T1000 (cell line): ENCODE measurements at places on chromosomes 5 and 9.

DNA sequence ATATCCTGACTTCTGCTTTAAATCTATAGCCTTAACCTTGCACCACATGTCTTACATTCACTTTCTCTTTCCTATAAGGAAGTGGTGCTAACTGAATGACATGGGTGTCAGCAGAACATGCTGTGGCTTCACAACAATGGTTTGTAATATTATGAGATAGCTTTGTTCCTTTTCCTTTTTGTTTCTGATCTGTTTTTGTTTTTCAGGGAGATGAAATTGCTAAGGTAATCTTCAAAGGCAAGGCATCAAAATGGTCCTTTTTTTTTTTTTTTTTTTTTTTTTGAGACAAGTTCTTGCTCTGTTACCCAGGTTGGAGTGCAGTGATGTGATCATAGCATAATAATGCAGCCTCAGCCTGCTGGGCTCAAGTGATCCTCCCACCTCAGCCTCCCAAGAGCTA is 53.6 kb upstream of the RANBP6 start:
- DNase-seq, result no peak

DNA sequence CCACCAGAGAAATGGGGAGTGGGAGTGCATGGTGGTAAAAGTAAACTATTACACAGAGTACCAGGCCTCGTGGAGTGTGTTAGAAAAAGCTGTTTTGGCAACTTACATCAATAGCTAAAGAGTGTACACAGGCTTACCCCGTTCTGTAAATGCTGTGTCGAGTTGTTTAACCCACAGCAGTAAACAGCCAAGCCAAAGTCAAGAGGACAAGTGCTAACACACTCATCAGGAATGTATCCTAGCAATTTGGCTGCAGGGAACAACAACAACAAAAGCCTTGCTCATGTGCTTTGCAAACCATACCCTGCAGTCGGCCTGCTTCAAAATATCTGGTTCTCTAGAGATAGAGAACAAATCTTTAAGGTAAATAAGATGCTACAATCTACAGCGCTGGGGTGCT is 15.9 kb downstream of the DAP start:
- DNase-seq, result no peak

- no peak for DNase-seq
Observed at GRCh38 chr5:82657033-82657699, 379.0 kb upstream of the RPS23 start.

DNA sequence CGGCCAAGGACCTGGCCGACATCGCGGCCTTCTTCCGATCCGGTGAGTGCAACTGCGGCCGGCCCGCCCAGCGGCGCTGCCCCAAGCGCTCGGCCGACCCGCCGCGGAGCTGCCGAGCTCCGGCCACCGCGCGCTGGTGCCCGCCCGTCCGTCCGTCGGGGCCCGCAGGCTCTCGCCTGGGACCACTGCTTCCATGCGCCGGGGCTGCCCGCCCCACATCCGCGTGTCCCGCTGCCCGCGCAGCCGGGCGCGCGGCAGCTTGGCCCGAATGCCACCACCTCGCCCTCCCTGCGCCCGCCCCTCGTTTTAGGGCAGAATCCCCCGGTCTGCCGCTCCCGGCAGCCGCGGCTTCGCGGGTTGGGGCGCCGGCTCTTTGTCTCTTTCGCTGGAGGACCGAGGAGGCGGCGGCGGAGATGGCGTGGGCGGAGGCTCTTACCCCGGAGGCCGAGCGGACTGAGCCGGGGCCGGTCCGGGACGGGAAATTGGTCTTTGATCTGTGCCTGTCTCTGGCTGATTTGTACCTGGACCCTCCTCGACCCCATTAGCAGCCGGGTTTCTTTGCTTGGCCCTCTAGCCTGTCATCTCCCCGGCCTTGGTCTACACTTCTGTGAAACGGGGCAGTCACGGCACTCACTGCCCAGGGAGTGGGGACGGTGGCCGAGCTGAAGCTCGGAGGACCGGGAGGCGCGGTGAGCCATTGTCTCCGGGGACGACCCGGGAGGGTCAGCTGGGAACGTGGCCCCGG is 871 bp downstream of the TRIO start:
- no peak for DNase-seq

GRCh38 chr9:126033318-126033717 is 286.1 kb downstream of the PBX3 start:
- DNase-seq, result no peak

DNA sequence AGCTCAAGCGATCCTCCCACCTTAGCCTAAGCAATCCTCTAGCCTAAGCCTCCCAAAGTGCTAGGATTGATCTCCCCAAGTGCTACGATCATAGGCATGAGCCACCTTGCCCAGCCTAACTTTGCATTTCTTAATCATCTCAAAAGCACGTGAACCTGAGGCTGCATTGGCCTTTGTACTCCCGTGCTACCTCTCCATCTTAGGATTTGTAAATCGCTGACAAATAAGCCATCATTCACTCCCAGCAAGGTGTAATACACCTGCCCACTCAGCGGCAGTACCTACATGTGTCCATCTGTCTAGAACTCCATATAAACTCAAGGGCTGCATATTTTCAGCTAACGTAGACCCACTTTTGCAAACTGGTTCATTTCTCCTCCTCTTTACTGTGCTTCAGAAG is 2.8 kb downstream of the ANKH start:
- no peak for DNase-seq

DNA sequence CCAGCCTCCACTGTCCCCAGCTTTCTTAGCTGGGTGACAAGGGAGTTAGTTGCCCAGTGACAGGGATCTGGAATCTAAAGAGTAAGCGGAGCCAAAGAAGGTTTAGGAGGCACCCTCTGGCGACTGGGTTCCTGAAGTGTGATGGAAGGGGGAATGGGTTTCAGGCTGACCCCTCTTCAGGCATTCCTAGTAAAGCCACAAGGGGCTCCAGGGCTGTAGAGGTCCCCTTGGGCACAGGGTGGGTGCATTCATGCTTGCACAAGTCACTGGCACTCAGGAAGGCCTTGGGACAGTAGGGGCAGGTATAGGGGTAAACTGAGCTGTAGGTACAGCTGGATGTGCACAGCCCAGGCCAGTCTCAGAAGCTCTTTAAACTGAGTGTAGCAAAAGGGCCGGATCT is 74.2 kb downstream of the CPLANE1 start:
- DNase-seq, result no peak

- no peak for DNase-seq
Observed at GRCh38 chr5:174807471-174807870, 83.1 kb downstream of the MSX2 start.

DNA sequence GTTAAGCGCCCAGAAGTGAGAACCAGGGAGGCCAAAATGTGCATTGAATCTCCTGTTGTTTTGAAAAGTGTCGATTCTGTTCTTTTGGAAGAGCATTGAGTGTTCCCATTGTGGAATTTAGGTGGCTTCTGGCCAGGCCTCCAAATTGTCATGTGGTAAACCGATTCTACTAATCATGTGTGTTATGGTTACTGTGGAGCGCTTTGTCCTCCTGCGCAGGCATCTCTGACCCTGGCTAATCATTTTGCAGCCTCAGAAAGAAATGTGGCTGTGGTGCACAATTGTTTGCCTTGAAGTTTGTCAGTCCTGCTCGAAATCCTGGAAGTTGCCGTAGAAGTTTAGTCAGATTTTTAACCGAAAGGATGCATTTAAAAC is 121.3 kb downstream of the RASGRF2 start:
- DNase-seq, result no peak

DNA sequence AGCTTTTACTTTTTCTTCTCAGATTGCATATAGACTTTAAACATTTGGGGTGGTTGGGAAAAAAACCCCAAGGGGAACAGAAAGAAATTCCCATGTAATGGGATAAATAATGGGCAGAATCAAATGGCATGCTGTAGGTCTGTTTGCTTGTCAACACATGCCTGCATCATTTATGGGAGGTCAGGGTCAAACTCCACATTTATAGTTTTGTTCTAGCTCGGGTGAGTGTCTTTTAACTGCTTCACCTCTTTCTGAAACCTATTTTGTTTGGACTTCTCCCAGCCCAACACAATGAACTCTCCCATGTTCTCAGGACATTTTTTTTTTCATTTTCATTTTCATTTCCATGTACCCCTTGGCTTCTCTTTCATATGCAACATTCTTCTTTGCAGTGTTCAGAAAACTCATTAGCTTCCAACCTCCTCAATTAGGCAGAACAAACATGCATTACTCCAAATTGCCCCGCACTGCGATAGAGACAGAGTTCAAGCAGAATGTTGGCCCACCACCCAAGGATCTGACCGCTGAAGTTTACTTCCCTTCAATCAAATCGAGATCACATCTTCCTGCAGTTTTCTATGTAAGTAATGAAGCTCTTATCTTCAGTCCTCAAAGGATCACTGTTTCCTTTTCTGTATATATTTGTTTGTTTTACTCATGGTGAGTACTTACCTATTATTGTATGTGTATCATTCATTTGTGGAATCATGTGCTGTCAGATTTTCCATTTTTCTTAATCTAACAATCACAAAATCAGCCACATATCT is 354.6 kb downstream of the ZSWIM6 start:
- no peak for DNase-seq

- no peak for DNase-seq
Observed at GRCh38 chr5:67063055-67063454, 133.5 kb downstream of the CD180 start.

DNA sequence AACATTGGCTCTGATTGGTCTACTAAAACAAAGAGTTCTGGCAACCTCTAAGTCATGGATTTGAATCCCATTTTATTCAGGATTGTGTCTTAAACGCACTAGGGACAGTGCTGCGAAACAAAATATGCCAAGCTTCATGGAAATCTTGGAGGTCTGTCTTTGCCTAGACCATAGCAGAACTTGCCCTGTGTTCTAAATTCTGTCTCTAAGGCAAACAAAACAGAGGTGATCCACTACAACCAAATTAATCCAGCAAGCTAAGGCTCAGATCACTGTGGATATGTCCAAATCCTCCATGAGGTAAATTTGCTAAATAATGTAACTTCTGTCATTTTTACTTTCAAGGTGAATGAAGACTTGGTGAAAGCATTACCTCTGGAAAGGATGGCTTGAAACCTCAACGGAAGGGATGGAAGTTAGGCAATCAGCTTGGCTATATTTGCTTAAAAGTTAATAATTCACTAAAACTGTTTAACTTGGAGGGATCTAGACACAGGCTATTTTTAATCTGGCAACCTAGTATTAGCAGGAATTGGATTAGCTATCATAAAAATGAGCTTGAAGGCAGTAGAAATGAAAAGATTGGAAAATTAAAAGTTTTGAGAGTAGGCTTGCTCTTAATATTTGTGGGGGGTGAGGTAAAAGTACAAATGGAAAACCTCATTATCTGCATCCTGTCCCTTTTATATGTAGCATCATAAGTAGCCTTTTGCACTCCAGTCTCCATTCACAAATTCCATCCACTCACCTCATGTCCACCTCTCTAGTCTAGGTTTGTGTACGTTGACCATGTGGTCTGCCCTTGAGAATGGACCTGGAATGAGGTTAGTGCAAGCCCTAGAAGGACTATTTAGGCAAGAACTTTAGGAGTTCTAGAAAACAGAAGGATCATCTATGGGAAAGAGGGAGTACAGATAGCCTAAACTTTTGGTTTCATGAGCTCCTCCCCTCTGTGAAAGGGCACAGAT is 176.2 kb downstream of the SMC2 start:
- DNase-seq, result no peak

GRCh38 chr9:14293801-14294200 is 20.1 kb downstream of the NFIB start:
- DNase-seq, result no peak

GRCh38 chr5:135955525-135955924 is 742 bp upstream of the LECT2 start:
- DNase-seq, result no peak

- DNase-seq, result no peak
Observed at GRCh38 chr5:115847290-115847689, 5.6 kb downstream of the AP3S1 start.

DNA sequence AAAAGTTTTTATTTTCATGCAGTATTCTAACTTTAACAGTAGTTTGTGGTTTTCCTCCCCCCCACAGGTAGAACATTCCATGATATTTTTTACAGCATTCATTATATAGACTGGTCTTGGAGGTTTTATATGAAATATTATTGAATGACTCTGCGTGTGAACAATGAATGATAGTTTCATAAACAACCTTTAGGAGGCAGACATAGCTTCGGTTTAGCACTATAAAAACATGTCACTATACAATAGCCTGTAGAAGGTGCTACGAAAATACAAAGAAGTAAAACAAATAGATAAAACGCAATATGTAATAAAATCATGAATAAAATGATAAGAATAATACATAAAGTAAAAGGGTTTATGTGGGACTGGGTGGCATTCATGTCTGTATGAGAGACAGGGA is 8.5 kb downstream of the KLF4 start:
- no peak for DNase-seq

GRCh38 chr9:90996154-90997065 is 194.8 kb downstream of the SYK start:
- DNase-seq, result no peak

GRCh38 chr5:100965291-100965690 is 62.2 kb upstream of the ST8SIA4 start:
- no peak for DNase-seq

GRCh38 chr5:123450114-123450513 is 26.9 kb upstream of the CEP120 start:
- DNase-seq, result no peak

DNA sequence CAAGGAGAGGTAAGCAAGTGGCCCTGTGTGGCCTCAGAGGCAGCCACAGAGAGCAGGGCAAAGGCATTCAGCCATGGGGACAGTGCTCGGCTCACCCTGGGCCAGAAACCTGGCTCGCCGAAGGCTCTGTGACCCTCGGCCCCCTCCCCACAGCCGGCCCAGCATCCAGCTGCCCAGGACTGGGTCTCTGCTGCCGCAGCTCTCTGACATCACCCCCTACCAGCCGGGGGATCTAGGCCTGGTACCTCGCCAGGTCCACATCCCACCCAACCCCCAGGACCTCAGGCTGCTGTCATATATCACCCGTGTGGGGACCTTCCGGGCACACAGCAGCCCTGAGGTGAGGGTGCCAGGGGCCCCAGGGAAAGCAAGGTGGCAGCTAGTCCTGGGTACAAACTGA is 2.6 kb downstream of the PTRH1 start:
- no peak for DNase-seq

GRCh38 chr5:127754706-127755105 is 51.5 kb downstream of the CCDC192 start:
- no peak for DNase-seq

DNA sequence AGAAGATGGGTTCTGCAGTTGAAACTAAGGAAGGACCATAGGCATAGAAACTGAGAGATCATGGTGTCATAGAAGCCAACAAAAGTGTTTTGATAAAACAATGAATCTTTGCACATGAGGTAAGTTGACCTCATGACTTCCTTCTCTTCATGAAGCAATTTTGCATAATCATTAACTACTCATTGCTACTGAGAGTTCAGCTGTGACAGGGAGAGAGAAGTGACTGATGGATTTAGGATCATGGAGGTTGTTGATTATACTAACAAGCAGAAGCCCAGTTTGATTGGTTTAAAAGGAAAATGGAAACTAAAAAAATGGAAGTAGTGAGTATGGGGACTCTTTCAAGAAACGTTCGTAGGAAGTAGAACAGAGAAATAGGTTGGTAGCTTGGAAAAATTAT is 51.2 kb downstream of the PARP8 start:
- no peak for DNase-seq

GRCh38 chr9:33914887-33915628 is 98.1 kb downstream of the UBE2R2 start:
- no peak for DNase-seq

GRCh38 chr5:168291964-168292785 is 730 bp downstream of the WWC1 start:
- no peak for DNase-seq
